ENCODE measurements at places on chromosomes 2 and 18.

- DNase-seq = no peak
Observed at GRCh38 chr2:231920366-231920765, 5.8 kb downstream of the NPPC start.

DNA sequence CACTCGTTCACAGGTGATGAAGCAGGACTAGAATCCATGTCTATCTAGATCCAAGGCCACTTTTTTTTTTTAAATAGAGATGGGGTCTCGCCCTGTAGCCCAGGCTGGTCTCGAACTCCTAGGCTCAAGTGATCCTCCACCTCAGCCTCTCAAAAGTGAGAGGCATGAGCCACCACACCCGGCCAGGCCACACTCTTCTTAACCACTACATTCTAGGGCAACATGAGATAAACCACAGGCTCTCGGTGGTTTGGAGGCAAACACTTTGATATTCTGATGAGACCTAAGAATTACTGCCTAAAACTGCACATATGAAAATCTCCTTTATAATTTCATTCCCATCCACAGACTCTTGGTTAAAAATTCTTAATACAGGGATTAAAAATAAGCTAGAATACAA, 51.8 kb downstream of the USP34 start:
- no peak for DNase-seq

DNA sequence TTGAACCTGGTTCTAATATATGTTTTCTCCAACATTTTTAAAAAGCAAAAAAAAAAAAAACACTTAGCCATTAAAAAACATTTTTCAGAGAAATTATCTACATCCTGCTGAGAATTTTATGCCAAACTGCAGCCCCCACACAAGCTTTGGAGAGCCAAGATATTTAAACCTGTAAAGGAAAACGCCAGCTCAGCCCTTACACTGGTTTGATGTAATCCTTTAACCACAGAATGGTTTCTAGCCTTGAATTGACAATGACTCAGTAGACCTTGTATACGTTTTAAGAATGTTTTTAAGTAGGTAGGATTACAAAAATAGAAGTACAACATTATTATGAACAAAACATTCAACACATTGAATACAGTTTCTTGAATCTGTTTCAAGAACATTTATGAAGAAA, 113.6 kb downstream of the BABAM2 start:
- DNase-seq = no peak

DNA sequence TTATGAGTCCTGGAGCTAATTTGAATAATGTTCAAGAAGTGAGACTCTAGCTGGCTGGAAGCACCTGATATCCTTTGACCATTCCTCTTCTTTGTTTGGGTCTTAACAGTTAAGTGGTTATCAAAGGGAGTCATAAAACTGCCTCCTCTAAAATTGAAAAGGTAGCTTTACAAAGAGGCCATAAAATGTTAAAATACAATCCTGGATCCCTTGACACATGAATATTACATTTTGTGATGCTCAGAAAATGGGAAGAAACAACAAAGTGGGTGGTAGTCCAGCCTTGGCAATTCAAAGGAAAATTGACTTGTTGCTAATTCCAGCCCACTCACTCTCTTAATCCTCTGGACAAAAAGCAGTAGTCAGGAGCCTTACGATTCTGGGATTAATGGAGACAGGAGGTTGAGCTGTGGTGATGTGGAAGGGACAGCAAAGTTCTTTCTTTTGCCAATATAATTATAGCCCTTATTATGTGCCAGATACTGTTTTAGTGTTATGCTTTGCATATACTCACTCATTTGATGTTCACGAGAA, 339.2 kb downstream of the PDE11A start:
- DNase-seq = no peak

- no peak for DNase-seq
Observed at GRCh38 chr2:146989741-146990140, 855.1 kb upstream of the ACVR2A start.
